ENCODE measurements at places on chromosomes 12 and 14.

DNA sequence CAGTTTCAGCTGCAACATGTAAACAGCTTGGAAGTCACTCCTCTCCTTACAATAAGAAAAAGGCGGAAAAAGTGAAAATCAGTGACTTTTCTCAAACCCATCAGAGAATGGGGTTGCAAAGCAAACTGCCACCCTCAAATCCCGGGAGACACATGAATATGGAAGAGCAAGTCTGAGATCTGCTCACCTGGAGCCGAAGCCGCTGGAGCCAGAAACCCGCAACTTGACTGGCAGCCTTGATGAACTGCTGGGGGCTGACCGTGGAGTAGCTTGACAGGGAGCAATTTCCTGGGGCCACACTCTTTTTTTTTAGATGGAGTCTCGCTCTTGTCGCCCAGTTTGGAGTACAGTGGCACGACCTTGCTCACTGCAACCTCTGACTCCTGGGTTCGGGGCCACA is 208.2 kb downstream of the KIF26A start:
- DNase-seq: no peak

DNA sequence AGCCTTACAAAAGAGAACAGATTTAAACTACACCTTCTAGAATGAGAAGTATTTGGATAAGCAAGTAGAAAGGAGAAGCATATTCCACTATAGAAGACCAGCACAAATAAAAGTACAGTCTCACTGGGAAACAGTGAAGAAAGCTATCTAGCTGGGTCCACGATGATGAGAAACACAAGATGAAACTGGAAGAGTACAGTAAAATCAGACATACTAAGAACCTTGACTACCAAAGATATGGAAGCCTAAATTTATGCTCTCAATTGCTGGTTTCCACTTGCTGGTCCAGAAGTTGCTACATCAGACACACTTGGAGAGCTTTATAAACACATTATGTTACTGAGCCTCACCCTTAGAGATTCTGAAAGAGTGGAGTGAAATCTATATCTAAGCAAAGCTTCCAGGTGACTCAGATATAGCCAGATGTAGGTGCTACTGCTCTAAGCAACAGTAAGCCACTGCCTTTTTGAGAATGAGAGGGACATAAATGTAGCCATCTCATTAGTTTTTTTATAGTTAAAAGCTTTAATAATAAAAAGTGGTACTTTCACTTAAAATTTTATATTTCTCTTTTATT is 96.3 kb upstream of the BBS10 start:
- no peak for DNase-seq

- DNase-seq: no peak
Observed at GRCh38 chr12:6452944-6453630, 1.2 kb downstream of the TAPBPL start.

DNA sequence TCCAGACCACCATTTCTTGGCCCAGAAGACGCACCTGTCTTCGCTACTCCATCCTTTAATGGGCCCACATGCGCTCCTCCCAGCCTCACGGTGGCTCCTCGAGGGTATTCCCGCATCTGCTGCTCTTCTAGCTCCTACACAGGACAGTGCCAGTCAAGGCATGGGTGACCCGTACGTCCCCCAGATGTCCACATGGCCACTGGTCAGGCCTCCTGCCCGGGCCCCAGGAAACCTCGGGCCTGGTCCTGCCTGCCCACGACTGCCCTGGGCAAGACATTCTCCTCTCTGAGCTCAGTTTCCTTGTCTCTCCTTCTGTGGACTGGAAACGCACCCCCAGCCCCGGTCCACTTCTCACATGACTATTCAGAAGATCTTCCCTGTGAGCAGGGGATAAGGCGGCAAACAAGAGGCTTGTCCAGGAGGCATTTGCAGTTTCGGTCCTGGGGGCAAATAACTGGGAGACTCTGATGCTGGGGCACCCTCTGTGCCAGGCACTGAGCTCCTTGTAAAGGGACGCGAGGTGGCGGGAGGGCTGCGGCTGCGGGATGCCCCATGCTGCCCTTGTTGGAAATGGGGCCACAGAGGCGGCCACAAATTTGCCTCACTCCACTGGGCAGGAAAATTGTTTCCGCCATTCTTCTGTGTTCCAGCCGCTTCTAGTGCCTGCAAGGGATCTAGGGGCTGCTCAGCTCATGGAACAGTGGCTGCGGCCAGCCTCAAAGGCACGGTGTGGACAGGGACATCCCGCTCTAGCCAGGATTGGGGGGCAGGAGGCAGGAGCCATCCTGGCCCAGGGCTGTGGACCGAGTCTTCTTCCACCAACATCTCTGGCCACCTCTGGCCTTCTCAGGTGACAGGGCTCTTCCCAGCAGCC is 6.8 kb upstream of the BEGAIN start:
- DNase-seq: no peak

DNA sequence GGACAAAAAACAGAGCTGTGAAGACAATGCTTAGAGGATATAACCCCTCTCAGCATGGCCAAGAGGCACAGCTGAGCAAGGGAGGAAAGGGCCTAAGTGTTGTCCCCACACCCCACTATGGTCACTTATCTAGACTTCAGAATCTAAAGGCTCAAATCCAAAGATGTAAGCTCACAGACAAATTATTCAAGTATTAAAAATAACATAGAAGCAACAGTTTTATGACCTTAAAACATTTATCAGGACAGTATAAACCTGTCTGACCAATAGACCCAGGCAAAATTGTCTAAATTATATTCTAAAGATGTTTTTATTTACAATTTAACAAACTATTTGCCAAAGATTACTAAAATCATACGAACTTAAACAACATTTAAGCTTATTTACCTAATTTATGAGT is 28.1 kb upstream of the PRICKLE1 start:
- DNase-seq: no peak

DNA sequence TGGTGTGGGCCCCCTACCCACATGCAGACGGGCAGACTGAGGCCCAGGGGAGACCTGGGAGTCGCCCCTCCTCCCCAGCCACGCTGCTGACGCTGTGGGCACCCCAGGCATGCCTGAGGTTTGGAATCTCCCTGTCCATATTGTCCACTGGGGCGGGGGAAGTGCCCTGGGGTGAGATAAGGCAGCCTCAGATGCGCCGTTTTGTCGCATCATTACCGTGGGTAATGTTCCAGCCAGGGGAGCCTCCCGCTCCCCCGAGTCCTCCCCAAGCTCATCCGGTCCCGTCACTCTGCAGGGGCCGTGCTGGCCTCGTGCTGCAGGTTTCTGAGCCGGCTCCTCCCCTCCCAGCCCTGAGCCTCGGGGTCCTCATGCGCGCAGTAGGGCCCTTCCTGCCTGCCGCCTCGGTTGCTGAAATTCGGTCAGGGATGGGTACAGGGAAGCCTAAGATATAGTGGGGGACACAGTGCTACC is 11.4 kb downstream of the INF2 start:
- DNase-seq: no peak

- no peak for DNase-seq
Observed at GRCh38 chr14:73713206-73713802, 880 bp downstream of the PNMA1 start.

- DNase-seq: no peak
Observed at GRCh38 chr12:13436696-13437391, 240.3 kb downstream of the EMP1 start.

DNA sequence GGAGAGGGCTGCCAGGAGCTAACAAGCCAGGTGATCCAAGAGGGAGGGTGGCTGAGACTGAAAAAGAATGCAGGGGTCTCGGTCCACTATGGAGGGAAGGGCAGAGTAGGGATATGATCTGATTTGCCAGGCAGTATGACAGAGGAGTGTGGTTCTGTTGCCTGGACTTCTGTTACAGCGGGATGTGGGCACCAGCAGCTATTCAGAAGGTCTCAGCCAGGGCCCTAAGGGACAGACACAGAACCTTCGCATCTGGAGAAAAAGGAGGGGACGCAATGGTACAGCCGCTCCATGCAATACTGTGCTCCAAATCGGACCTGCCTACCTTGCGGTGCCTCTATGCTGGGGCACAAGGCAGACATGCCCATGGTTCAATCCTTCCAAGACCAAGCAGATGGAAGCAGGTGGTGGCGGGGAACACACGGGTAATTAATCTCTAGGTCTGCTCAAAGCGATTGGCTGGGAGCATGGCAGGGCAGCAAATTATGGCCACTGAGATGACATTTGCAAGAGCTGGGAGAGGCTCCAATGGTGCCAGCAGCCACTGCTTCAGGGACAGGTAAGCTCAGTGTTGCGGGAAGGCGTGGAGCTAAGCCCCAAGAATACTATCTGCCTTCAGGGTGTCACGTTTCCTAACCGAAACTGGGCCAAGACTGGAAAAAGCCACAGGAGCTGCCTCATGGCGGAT is 185.5 kb downstream of the FOXN3 start:
- no peak for DNase-seq

GRCh38 chr12:14766649-14767215 is 36.5 kb downstream of the WBP11 start:
- no peak for DNase-seq

GRCh38 chr14:63435838-63436237 is 107.3 kb downstream of the PPP2R5E start:
- DNase-seq: no peak
